ENCODE measurements at places on chromosomes 5 and 9.
A peak's percentile ranks its signal among the peaks of the same experiment; 100 is the strongest.

DNA sequence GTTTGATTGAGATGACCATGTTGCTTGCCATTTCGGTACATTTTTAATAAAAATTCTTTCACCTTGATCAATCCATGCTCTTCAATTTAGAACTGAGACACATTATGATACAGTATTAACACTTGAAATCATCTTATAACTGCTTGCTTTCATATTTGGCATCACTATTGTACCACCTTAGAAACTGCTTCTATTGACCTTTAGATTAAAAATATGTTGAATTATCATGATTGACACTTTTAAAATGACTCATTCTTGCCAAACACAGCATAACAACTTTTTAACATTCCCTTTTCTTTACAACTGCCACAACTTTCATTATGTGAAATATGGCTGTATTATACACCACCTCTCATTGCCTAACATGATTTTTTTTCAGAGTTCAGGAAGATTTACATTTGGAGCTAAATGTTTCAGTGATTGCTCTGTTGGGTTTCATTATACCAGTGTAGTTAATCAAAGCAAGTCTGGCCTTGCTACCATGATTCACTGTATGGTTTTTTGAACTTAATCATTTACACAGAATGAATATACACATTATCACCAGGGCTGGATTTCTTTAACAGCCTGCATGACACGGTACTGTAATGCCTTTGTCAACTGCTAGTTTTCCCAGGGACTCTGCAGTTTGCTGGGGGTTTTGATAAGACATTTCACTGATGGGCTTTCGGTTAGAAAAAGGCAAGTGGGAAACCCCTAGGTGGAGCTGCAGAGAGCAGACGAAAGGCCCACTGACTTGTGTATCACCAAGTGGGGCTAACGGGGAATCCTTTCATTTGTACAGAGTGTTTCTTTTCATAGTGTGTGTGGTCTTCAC, 93.6 kb upstream of the TLE4 start:
- H3K4me1 ChIP-seq = peaks cover 6% of the 10 kb centered on the region
- no peak overlapping the region for H3K4me3 ChIP-seq
- H3K27ac ChIP-seq = peak overlapping the region; percentile 16
- DNase-seq = no peak
- no peaks in the 10 kb centered on the region for H3K36me3 ChIP-seq

GRCh38 chr9:116549061-116549664, 137.9 kb upstream of the TRIM32 start:
- no peaks in the 10 kb centered on the region for H3K27me3 ChIP-seq
- DNase-seq = no peak
- H3K4me3 ChIP-seq = no peak overlapping the region
- H3K27ac ChIP-seq = no peak overlapping the region
- no peaks in the 10 kb centered on the region for H3K4me1 ChIP-seq

- no peaks in the 10 kb centered on the region for H3K4me1 ChIP-seq
- no peaks in the 10 kb centered on the region for H3K27me3 ChIP-seq
- peaks cover 48% of the 10 kb centered on the region for H3K36me3 ChIP-seq
- H3K4me3 ChIP-seq = no peak overlapping the region
- no peak overlapping the region for H3K27ac ChIP-seq
Measured at GRCh38 chr9:2809692-2810419, 34.0 kb downstream of the PUM3 start.

- no peaks in the 10 kb centered on the region for H3K36me3 ChIP-seq
- no peak overlapping the region for H3K4me3 ChIP-seq
- H3K27me3 ChIP-seq = peaks cover 29% of the 10 kb centered on the region
- no peaks in the 10 kb centered on the region for H3K4me1 ChIP-seq
- DNase-seq = no peak
Measured at GRCh38 chr5:138685193-138685745, 68.0 kb upstream of the CTNNA1 start.

- H3K4me3 ChIP-seq = no peak overlapping the region
- peaks cover 25% of the 10 kb centered on the region for H3K27me3 ChIP-seq
- H3K36me3 ChIP-seq = no peaks in the 10 kb centered on the region
Measured at GRCh38 chr5:154465169-154465568, 12.9 kb downstream of the HAND1 start.

DNA sequence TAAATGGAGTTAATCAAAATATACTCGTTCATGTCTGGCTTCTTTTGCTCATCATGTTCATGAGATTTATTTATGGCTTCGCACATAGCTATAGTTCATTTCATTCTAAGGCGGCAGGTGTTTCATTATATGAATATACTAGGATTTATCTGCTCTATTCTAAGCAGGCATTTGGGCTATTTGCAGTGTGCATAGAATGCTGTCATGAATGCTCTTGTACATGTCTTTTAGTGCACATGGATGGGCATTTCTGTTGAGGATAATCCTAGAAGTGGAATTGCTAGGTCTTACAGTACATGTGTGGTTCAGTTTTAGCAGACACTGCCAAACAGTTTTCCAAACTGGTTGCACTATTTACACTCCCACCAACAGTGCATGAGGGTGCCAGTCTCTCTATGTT, 285.3 kb upstream of the ADRA1B start:
- DNase-seq = no peak
- H3K27ac ChIP-seq = no peak overlapping the region
- no peaks in the 10 kb centered on the region for H3K4me1 ChIP-seq
- H3K4me3 ChIP-seq = no peak overlapping the region
- no peaks in the 10 kb centered on the region for H3K36me3 ChIP-seq
